T-helper 9 cell (primary cell): ENCODE measurements at places on chromosomes 5 and 9.

DNA sequence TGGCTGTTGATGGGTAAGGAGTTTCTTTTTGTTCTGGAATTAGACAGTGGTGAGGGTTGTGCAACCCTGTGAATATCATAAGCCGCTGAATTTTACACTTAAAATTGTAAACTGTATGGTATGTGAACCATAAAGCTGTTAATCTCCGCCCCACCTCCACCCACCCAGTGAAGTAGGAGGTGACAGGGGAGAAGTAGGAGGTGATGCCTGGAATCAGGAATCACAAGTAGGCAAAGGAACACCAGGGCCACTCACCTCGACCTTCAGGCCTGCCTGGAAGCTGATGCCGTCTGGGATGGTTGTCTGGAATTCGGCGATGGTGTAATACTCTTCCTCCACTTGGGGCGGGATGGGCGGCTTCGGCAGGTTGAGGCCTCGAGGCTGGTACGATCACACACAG is 62.3 kb upstream of the UBTD2 start:
- DNase-seq = no peak

GRCh38 chr5:132837868-132838267 is 7.4 kb upstream of the SHROOM1 start:
- DNase-seq = no peak

DNA sequence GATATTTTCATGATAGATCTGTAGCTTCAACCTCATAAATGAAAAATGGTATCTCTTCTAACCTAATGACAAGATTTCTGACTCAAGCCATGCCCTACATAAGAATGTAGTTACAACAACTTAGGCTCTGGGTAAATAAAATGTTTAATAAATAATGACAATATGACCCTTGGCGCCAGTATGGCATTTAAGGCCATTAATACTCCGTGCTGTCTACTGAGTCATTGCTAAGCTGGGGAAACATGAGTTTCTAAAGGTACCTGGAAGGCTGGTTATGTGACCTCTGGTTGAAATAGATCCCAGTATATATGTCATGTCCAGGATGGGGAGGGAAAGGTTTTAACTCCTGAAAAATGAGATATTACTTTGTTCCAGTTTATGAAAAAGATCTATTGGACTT is 58.0 kb upstream of the CEMIP2 start:
- no peak for DNase-seq

GRCh38 chr5:150512368-150512747 is 4.4 kb downstream of the NDST1 start:
- DNase-seq = no peak

DNA sequence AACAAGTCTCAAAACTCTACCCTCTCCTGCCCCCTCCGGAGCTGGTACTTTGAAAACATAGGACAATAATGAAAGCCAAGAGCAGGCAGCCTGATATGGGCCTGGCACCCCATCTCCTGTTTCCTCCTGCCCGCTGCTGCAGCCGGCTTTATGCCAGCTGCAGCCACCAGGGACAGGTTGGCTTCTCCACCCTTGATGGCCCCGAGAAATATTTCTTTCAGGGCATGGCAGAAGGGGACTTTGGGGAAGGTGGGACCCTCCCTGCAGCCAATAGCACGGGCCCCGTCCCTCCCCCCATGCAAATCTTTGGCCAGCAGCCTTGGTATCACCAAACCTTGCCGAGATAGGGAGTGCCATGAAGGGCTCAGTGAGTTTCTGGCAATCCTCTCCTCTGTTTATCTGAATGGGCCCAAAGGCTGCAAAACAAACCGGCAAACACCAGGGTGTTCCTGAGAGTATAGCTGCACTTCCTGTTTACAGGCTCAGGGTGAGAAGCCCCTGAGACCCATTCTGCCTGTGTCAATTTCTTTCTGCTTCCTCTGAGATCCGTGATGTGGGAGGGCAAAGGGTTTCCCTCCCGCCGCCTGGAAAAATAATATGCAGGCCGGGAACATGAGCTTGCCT is 73.4 kb upstream of the BOD1 start:
- no peak for DNase-seq

DNA sequence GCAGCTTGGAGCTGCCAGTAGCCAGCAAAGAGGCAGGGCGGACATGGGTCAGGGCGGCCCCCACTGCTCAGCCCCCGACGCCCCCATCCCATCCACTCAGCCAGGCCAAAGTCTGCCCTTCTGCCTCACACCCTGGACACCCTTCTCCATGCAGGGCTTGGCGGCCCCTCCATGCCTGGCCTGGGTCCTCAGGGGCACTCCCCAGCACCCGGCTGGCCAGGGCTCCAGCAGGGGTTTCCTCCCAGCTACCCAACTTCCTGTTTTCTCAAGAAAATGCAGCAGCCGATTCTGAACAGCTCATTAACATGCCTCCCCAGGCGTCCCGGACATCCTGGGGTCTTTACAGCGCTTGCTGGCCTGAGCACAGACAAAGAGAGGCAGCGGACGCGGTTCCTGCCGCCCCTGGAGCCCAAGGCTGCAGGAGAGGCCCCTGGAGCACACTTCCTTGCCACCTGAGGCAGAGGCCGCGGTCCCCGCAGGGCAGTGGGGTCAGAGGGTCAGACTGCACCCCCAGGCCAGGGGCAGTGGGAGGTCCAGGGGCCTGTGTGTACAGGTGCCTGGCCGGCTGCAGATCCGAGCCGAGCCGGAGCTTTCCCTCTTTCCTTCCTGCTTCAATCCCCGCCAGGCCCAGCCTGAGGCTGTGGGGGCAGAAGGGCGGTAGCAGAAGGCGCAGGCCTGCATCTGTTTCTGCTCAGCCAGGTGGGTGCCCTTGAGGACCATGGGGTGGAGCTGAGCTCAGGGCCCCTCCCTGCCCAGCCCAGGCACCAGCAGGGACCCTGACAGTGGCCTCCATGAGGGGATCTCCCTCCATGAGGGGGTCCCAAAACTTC is 18.7 kb upstream of the NRARP start:
- no peak for DNase-seq

- DNase-seq = no peak
Measured at GRCh38 chr5:31106691-31107090, 86.8 kb upstream of the CDH6 start.

DNA sequence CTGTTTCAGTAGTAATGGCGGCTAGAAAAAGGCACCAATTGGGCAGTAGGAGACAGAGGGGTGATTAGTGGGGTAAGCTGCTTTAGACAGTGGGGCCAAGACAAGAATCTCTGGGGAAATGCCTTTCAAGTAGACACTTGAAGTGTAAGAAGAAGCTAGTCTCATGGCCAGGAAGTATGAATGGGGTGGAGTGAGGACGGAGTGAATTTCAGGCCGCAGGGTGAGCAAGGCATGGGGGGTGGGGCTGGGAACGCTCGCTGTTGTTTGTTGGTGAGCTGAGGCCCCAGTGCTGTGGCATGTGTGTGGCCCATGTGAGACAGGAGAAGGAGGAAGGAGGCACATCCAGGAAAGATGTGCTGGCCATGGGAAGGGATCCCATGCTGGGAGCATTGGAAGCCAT is 149.2 kb upstream of the NFIL3 start:
- DNase-seq = no peak

- no peak for DNase-seq
Measured at GRCh38 chr9:11374926-11375325, 762.1 kb upstream of the PTPRD start.

DNA sequence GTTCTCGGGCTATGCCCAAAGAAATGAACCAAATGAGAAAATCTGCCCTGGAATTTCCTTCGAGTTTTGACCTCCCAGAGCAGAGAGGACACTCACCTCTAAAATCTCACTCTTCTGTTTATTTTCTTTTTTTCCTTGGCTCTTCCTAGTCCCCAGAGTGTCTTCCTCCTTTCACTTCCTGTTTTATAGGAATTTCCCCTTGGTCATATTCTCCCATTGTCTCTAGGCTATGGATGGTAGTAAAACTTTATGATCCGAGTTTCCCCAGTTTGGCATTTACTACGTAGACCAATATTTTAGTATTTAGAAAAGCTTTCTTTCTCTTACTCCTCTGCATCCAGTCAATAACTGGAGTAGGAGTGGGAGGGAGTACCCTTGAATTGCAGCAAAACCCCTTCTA is 354.5 kb upstream of the ZNF608 start:
- DNase-seq = no peak

DNA sequence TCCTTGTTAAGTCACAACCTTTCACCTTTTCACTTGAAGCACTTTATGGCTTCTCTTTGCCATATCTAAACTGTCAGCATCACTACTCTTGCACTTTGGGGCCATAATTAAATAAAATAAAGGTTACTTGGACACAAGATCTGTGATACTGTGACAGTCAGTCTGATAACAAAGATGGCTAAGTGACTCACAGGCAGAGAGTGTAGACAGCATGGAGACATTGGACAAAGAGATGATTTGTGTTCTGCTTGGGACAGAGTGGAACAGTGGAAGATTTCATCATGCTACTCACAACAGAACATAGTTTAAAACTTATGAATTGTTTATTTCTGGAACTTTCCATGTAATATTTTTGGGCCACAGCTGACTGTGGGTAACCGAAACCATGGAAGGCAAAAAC is 81.7 kb upstream of the SMC5 start:
- DNase-seq = no peak

- DNase-seq = no peak
Measured at GRCh38 chr5:79685627-79686026, 4.0 kb upstream of the CMYA5 start.

DNA sequence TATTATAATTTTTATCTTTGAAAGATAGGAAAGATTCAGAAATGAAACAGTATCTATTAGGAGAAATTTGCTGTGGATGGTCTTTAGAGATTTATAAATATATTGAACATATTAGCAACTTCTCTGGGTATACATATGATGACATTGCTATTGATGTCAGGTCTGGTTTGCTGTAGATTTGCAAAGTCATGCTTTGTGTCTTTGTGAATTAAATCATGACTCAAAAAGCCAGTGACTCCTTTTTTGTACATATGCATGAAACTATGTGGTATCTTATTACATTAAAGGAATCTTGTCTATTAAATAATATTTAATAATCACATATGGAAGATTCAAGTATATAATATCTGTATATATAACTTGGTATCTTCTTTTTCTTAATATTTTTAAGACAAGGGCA is 141.9 kb downstream of the ST8SIA4 start:
- no peak for DNase-seq

DNA sequence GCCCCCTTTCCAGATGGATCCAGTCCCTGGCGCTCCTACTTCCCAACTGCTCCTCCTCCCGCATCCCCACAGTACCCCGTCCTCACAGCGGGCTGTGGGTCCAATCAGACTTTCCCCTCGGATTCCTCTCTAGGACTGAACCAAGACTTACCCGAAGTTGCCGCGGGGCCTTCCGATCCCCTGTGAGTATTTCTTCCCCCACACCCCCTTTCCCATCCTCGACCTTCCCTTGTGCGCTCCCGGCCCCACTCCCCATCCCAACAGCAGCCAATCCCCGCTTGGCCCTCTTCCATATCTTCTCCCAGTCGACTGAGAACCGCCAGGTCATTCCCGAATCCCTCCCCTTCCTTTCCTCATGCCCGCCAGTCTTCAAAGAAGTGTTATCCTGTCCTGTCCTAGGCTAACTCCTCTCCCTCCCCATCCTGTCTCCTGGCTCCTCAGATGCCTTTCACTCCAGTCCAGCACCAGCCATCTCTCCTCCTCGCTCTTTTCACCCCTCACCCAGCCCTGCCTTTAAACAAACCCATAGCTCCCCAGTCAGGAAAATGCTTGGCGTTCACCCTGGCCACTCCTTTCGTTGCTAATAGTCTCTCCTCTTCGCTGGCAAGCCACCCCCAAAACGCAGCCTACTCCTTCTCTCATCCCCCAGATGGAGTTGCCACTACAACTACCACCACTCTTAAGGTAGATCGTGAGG is 646 bp downstream of the SWI5 start:
- no peak for DNase-seq

DNA sequence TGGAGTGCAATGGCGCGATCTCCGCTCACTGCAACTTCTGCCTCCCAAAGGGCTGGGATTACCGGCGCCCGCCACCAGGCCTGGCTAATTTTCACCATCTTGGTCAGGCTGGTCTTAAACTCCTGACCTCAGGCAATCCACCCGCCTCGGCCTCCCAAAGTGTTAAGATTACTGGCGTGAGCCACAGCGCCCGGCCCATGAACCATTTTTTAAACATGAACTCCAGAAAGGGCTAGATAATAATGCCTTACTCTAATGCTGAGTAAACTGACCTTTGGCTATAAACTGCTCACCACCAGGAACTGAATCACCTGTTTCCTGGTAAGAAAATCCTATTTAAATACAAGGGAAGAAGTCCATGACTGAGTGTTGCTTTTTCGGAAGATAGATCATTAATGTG is 23.2 kb upstream of the DAB2 start:
- DNase-seq = no peak

- no peak for DNase-seq
Measured at GRCh38 chr5:151808451-151809169, 36.9 kb downstream of the G3BP1 start.

- no peak for DNase-seq
Measured at GRCh38 chr5:62283861-62284260, 22.1 kb upstream of the KIF2A start.

- DNase-seq = peak; percentile 53
Measured at GRCh38 chr9:133135146-133135745, 14.2 kb upstream of the RALGDS start.

DNA sequence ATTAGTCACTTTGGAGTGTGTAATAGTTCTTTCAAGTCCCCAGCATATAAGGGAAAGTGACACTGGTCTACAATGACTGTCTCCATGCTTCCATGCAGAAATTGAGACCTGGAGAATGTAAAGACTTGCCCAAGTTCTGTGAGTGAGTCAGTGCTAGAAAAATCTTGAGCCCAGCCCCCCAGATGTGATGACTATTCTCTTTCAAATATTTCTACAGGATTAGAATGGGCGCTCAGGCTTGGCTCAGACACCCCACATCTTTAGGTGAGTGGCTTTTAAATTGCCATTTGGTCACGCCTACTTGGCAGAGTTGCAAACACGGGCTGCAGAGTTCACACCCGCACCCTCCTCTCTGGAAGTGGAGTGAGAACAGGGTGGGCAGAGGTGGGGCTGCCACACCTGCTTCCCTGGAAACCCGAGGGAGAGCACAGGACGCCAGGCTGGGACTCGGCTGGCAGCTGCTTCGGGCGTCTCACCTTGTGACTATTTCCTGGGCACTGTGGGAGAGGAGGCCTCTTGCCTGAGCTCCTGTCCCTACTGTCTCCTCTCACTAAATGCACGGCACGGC is 37.6 kb downstream of the ROPN1L start:
- no peak for DNase-seq

GRCh38 chr5:138737494-138738265 is 15.5 kb upstream of the CTNNA1 start:
- DNase-seq = no peak

DNA sequence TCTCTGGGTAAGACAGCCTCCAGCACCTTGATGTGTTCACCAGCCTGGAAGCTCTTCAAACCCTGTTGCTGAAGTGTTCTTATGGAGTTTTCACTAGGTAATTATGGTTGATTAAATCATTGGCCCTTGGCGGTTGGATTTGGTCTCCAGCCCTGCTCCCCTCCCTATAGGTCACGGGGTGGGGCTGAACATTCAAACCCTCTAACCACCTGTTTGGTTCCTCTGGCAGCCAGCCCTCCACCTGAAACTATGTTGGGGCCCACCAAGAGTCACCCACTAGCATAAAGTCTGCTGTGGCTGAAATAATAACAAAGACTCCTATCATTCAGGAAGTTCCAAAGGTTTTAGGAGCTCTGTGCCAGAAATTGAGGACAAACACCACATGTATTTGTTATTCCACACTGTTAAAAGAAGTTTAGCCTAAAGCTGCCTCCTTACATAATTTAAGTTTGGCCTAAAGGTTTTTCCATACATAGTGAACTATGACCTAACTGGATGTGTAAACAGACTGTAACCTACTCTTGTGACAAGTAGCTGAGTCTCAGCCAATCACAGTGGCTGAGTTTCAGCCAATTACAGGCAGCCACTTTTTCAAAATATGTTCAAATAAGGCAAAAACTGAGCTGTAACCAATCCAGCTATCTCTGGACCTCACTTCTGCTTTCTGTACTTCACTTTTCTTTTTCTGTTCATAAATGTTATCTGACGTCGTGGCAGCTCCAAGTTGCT is 34.8 kb downstream of the TMEM252 start:
- DNase-seq = no peak
